Stimulated activated CD8-positive, alpha-beta memory T cell treated with anti-CD3 and anti-CD28 coated beads, Interleukin-15, amount 100 ng/mL, for 1 hour (primary cell): ENCODE measurements at places on chromosomes 7 and 10.

- DNase-seq: no peak
Observed at GRCh38 chr10:53387562-53387961, 615.0 kb upstream of the MBL2 start.

GRCh38 chr7:64877714-64878610 is 25.1 kb upstream of the ZNF273 start:
- DNase-seq: no peak

DNA sequence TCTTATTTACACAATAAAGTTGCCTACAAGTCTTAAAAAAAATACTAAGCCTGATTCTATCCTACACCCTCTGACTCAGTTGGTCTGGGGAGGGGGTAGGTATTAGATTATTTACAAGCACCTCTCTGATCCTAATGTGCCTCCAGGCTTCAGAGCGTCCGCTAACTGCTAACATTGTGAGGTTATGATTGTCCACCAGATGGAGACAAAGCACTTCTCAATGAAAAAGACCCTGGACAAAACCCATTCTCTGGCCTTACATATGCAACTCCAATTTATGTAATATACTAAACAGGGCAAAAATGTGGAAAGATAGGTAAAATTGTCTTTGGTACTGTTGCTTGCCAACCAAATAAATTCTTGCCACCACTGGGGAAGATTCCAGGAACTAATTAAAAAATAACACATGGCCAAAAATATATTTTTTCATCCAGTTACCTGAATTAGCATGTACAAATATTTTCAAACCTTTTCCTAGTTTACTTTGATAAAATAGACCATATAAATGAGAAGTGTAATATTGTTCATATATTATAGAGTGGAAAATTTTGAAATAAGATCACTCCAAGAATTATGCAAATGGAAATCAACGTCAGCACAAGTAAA is 92.4 kb downstream of the KIF20B start:
- DNase-seq: no peak

GRCh38 chr10:46299536-46300369 is 13.0 kb downstream of the ANTXRL start:
- no peak for DNase-seq

DNA sequence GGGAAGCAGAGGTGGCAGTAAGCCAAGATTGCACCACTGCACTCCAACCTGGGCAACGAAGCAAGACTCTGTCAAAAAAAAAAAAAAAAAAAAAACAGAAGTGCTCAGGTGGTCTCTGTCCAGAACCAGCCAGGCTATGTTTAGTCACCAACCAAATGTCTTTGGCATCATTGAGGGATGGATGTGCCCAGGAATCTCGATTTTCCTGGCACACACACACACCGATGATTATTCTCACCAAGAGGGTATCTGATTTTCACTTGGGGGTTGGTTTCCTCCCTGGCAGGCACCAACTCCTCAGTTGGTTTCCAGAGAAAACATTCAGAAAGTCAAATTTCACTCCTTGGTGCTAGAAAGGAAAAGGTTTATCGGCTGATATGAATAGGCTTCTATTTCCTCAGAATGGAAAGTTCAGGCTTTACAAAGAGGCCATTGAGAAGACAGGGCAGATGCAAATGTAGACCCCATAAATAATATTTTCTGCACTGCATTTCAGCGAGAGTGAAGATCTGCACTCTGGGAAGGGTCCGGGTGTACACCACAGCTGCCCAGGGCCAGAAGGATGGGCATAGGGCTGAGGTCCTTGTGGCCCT is 154.8 kb downstream of the TNS3 start:
- DNase-seq: no peak

- DNase-seq: no peak
Observed at GRCh38 chr7:80942261-80943041, 23.6 kb upstream of the SEMA3C start.

DNA sequence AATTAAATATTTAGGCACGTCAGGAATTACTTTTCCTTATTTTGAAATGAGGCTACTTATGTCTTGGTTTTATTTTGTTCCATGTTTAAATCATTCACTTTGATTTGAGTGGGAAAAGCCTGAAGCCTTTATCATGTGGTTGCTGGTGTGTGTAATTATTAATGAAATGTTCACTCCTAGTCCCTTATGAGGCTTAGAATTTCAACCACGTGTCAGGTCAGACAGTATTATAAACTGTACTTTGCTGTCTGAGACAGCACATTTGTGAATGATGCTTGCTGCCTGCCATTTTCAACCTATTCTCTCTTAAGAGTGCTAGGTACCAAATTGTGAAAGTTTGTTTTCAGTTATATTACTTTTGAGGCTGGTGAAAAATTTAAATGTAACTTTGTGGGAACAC is 58.9 kb downstream of the COL17A1 start:
- no peak for DNase-seq

GRCh38 chr7:106421181-106421762 is 136.5 kb upstream of the NAMPT start:
- no peak for DNase-seq

DNA sequence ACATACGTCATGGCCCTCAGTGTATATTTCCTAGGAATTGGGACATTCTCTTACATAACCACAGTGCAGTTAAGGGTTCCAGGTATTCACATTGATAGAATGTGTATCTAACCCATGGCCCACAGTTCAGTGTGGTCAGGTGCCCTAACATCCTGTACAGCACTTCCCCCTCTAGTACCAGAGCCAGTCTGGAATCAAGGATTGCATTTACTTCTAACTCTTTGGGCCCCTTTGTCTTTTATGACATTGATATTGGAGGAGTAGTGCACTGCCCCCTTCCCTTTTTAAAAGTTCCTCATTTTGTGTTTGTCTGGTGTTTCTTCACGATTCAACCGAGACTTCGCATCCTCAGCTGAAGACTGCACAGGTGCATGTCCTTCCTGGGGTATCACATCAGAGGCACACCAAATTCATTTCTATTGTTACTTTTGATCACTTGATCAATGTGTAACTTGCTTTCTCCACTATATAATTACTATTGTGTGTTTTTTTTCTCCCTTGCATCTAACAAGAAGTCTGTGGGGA is 22.4 kb upstream of the NPFFR1 start:
- DNase-seq: no peak

DNA sequence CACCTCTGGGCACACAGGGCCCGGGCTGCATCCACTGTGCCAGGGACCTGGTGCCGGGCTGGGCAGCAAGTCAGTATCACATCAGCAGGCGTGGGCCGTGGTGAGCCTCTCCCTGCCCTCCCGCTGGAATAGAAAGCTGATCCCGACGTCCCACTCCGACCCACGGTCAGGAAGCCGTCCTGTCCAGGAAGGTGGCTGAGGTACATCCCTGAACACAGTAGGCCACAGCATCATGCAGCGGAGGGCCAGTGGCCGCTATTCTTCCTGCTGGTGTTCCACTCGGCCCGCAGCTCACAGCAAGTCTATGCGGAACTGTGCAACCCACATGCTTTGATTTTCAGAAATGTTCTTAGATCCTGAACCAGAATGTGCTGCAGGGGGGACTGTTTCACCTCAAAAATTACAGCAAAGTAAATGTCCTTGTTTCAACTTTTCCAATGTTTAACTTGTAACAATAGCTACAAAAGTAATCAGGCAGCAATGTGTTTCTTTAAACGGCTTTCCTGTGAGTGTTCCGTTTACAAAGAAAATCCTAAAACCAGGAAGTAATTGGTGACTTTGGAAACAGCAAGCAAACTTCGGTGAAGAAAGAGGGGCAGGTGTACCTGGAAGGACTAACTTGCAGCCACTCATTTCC is 676 bp upstream of the GPR146 start:
- DNase-seq: no peak

DNA sequence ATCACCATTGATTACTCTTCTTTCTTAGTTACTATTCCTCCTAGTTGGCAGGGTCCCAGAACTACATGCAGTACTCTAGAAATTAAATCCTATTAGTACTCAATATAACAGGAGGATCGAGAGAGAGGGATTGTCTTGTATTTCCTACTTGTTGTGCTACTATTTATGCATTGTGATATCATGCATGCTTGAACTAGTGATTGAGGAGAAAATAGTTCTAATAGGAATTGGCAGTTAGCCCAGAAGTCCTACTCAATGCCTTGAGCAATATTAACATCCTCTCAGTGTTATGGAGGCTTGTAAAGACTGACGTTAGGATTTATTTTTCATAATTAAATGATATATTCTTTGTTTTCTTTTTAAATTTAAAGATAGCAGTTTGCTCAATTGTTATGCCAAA is 67.4 kb downstream of the FOXP2 start:
- DNase-seq: no peak

DNA sequence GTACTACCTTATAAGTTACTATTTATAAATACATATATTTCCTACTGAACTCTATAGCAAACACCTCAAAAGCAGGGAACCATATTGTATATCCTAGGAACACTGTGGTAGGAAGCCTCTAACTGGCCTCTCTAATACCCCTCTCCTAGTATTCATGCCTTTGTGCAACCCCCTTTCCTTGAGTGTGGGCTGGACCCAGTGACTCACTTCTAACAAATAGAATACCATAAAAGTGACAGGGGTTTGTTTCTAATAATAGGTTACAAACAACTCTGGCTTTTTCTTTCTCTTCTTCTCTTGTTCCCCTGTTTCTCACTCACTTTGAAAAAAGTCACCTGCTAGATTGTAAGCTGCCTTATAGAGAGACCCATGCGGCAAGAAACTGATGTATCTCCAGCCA is 51.6 kb upstream of the MACC1 start:
- DNase-seq: no peak

DNA sequence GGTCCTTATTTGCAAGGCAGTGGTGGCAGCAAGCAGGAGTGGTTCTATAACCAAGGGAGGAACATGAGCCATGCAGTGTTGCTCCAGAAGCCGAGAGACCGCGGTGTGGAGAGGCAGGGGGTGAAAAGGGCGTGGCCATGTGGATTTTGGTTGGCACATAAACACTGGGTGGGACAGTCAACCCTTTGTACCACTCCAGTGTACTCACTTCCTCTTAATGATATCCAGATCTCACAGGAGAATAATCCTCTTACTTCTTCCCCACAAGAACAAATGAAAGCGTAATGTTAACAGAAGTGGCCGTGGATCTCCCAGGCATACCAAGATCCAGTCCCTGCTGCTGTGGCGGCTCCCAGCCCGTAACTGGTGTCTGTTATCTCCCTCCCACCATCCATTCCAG is 42.4 kb downstream of the XRCC2 start:
- DNase-seq: no peak

DNA sequence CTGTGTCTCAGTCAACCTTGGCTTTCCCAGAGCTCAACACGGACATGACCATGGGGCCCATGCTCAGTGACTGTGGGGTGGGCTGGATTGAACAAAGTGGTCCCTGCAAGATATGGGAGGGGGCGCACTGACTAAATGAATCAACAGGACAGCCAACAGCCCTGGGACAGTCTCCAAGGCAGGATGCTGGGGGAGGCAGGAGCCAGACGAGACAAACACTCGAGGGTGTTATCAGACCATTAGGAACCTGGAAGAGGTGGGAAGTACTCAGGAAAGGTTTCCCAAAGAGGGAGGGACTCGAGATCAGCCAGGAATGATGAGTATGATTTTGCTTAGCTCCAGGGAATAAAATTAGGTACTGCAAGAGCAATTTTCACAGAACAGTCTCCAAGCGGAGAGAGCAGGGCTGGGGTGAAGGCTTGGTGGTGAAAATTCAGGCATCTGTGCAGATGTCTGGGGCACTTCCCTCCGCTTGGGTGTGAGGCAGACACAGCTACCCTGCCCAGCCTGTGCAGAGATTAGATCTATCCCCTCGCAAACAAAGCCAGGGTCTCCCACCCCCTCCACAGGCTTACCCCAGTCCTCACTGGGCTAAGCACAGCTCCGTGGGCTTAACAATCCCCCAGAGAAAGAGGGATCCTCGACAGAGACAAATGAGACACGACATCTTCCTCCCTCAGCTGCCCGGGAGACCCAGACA is 261.1 kb upstream of the ZMIZ1 start:
- DNase-seq: no peak
